ENCODE measurements at places on chromosomes 3 and 15.

DNA sequence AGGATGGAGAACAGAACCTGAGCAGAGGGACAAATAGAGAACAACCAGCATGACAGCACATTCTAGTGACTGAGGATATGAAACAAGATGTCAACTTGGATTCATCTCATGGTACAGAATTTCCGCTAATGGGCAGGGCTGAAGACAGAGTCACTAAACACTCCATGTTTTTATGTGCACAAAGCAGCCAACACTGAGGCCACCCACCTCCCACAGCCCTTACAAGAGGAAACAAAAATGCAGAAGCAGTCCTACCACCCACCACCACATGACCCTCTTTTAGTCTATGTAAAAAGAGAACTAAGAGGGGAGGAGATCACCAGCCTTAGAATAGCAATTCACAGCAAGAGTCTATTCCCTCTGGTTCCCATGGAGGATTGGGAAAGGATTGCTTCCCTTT is 131.4 kb upstream of the UBE2E2 start:
- DNase-seq, result no peak

DNA sequence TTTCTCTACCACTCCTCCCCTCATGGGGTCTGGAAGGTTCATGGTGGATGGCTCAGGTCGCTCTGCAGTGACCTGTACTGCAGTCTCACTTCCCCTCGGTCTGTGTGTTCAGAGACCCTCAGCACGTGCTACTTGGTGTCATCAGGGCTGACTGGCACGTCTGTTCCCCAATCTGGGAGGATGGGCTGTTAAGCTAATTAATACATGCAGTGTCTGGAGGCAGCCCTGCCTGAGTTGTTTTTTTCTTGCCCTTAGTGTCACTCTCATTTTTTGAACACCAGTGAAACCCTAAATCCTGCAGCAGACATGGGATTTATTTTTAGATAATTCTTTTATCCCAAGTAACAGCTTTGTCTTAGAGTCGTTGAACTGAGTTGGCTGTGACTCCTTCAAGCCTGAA is 64.6 kb downstream of the ARNT2 start:
- no peak for DNase-seq

GRCh38 chr3:62631488-62631887 is 243.7 kb downstream of the CADPS start:
- DNase-seq, result no peak

DNA sequence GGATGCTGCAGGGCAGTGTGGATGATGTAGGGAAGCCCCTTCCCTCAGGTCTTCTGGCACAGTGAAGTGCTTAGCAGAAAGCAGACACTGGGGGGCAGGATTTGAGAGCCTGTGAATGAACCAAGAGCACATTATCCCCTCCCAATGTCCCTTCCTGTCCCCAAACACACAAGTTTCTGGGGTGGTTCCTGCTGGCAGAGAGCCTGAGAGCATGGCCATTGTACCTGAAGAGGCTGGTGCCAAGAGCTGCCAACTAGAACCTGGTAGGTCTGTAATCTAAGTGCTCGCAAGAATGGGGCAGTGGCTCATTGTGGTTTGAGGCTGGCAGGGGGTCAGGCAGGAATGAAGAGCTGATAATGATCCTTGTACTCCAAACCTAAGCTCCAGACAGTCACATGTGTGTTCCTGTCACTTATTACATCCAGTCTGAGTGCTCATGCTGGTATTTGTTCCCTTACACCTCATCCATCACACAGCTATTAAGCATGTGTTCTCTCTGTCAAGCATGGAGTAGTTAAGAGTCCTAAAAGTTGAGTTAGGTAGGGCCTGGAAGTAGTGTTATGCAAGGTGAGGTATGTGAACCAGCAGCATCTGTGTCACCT is 6.7 kb upstream of the CCR1 start:
- no peak for DNase-seq

GRCh38 chr3:39668420-39668819 is 141.0 kb upstream of the MYRIP start:
- DNase-seq, result no peak

DNA sequence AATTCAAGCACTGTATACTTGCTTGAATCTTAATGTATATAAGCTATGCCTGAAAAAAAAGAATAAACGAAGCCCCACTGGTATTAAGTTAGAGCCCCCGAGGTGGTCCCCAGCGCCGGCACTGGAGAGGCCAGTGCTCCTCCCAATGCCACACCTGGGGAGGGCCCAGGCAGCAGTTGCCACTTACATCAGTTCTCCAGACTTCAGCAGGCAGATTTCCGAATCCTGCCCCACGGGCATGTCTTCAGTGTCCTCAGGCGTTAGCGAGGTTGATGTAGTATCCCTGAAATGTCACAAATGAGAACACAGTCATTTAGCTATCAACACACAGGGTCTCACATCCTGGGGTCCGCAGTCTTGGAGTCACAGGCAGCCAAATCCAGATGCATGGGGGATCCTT is 7.0 kb upstream of the CXCR6 start:
- no peak for DNase-seq

- no peak for DNase-seq
Measured at GRCh38 chr3:12158387-12159226, at the start of gene TIMP4. Gene TIMP4, minus strand, starts transcription at chr3:12158912. Its CDS starts 72 bp downstream, at chr3:12158840.

- DNase-seq, result no peak
Measured at GRCh38 chr3:119350114-119350513, 55.9 kb downstream of the ARHGAP31 start.

- no peak for DNase-seq
Measured at GRCh38 chr15:98856532-98856907, 151.1 kb downstream of the PGPEP1L start.

DNA sequence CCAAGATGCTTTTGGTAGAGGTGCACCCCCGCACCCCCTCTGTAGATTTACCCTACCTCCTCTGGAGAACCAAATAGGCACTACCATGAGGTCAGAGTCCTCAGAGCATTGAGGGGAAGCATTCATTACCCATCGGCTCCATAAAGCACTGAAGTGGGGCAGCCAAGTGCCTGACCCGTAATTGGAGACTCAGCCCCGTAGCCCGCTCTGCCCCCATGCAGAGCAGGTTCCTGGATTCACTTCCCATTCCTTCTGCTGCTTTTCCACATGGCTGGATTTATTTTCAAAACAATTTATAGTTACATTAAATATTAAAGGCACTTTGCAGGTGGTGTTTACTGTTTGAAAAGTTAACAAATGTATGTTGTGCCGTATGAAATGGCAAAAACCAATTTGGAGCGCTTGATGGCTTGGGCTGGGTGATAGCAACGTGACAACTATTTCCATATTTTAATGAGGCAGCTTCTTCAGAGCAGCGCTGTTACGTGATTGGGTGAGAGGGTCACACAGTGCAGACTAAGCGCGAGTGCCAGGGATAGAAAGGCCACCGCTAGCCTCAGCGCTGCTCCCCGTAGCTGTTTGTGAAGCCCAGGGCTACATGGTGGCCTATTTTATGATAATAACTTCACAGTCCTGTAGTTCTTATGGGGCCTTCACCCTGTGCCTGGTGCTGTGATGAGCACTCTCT is 373.8 kb upstream of the PROK2 start:
- DNase-seq, result no peak

DNA sequence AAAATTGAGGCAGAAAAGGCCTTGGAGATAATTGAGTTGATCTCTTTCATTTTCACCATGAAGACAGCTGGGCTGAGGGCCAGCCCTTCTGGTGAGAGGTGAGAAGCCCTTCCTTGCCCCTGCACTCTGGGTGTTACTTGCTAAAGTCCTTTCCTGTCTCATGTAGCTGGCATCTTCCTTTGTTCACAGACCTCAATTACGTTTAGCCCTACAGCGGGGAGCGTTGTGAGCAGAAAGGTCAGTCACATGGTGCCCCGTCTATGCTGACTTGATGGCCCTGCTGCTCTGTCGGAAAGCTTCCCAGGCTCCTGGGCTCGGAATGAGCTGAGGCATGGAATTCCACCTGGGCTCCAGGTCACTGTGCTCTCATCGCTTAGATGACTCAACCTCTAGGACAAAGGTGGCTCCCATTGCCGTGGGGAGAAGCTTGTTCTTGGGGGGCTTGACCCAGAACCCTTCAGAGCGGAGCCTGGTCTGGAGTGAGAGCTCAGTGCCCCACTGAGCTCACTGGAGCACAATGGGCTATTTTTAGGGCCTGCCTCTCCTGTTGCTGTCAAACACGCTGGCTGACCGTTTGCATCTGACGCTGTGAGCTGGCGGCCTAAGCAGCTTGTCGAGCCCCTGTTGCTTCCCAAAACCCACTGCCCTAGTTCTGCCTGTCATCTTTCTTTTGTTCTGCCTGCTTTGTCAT is 47.0 kb downstream of the RPLP1 start:
- DNase-seq, result no peak
